Umbilical cord (tissue), 2 donors: ENCODE measurements at places on chromosomes 2 and 18. TPM values are rescaled to one million over a fixed set of nuclear protein-coding genes. Genes with fewer than 3 reads are reported as not detected.

Gene IGFBP5
- 152 TPM for total RNA-seq

Gene ST6GAL2
- total RNA-seq = 117 TPM

DNA sequence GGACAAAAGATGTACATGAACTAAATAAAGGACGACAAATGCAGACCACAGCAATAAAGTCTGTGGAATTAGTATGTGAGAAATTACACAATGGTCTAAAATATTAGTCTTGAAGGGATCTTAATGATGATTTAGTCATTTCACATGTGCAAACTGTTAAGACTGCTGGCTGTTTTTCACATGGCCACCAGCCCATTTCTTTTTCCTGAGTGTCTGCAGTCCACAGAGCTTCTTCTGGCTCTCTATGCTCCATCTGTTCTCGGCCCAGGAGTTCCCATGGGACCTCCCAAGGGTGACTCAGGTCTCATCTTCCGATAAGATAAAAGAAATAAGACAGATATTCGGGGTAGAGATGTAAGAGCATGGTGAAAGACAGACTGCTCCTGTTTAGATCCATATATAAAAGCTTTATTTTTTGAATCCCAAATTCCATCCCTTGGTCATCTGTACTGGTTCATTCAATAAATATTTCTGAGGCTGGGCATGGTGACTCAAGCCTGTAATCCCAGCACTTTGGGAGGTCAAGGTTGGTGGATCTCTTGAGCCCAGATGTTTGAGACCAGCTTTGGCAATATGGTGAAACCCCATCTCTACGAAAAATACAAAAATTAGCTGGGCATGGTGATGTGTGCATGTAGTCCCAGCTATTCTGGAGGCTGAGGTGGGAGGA lies 20.1 kb downstream of the IL1RL1 start:
- no peak for DNase-seq

- peak; percentile 7 for DNase-seq
Observed at GRCh38 chr2:157055660-157056199, 201.8 kb upstream of the GALNT5 start.

DNA sequence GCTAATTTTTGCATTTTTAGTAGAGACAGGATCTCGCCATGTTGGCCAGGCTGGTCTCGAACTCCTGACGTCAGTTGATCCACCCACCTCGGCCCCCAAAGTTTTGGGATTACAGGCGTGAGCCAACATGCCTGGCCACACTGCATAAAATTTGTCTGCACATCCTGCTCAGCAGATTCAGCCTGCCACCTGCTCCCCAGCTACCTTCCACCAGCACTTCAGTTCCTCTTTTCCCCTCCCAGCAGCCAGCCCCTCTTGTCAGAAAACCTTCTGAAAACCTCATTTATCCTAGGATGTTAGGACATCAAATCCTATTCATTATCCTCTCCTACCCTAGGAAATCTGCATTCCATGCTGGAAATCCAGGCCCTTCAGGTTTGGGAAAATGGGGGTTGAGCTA lies 99.4 kb upstream of the STPG4 start:
- no peak for DNase-seq

DNA sequence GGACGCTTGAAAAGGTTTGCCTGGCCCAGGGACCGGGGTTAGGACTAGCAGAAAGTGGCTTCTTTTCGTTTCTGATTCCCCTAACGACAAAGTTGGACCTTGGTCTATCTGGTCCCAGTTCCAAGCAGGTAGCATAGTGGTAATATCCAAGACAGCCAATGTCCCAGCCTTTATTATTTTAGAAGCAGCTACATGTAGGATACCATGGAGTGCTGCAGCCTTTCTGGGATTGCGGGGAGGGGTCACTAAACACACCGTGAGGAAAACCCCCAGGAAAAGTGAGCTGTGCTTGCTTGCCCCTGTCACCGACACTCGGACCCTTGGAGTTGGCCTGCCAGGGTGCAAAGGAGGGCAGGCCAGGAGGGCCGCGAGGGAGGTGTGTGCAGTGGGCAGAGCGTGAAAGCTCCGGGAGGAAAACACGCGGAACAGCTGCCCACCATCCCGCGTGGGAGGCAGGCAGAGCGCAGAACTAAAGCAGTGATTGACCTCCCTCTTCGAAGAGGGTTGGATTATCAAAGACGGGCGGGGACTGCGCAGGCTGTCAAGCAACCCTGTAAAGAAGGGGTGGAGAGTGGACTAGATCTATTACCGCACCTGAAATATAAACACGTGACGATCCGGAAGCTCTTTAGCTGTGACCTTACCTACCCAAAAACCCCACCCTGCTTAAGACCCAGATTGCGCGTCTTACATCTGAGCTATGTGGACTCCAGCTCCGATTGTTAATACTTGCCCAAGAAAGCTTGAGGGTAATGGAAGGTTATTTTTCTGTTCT lies 624 bp upstream of the MAP4K3 start:
- DNase-seq = peak; percentile 40
